ENCODE measurements at places on chromosomes 5 and 9.

DNA sequence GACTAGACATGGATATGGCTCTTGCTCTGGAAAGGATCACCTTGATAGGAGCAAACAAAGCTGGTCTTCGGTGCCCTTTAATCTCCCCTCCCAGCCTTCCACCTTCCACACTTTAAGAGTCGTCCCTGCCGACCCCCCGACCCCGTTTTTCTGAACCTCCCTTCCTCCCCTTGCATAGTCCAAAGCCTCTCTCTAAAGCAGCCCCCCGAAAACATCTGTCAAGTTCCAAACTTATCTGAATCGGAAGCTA, 423 bp upstream of the NUP214 start:
- no peak for DNase-seq

DNA sequence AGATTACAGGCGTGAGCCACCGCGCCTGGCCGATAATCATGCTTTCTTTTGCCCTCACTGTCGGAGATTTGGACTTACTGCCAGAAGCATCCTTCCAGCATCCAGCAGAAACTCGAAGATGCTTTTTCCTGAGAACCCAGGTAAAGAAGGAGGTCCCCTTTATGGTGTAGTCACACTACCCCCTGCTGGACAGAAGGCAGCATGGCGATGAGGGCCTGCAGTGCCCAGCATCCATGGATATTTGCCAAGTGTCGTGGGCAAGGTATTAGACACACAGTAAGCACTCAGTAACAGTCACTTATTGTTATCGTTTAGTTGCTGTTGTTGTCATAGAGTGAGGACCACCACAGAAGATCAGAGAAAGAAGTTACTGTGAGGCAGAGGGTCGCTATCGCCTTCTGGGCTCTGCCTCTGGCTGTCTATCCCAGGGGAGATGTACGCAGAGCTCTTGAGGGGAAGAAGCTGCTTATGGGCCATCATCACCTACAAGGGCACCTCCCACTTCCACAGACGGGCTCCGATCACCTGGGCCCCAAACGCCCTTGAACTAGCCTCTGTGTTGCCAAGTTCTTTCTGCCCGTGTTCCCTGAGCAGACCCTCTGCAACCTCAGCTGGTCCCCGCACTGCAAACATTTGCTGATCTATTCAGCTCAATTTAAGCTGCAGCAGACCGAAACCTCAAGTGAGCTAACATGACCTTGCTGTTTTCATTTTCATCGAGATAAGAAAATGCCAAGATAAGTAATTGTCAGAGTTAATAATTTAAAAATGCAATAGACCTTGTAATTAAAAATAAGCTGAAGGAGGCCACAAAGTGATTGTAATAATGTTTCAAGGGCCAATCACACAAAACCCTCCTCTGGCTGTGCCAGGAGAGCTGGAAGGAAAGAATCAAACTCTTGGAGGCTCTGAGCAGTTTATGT, 23.9 kb downstream of the C5orf15 start:
- no peak for DNase-seq

DNA sequence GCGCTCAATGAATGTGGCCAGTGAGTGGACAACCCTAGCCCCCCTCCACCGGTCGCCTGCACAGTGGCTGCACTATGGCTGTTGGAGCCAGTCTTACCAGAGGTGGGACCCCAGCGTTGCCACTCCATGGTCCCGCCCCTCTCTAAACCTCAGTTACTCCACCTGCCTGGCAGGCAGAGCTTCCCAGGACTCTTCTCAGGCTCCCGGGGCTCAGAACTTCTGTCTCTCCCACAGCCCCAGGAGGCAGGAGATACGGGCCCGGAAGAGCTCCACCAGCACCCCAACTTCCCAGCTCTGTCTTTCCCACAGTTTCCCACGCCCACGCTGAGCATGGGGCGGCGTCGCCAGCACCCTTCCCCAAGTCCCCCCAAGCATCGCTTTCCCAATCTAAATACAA, 975 bp downstream of the RASGEF1C start:
- DNase-seq: no peak

DNA sequence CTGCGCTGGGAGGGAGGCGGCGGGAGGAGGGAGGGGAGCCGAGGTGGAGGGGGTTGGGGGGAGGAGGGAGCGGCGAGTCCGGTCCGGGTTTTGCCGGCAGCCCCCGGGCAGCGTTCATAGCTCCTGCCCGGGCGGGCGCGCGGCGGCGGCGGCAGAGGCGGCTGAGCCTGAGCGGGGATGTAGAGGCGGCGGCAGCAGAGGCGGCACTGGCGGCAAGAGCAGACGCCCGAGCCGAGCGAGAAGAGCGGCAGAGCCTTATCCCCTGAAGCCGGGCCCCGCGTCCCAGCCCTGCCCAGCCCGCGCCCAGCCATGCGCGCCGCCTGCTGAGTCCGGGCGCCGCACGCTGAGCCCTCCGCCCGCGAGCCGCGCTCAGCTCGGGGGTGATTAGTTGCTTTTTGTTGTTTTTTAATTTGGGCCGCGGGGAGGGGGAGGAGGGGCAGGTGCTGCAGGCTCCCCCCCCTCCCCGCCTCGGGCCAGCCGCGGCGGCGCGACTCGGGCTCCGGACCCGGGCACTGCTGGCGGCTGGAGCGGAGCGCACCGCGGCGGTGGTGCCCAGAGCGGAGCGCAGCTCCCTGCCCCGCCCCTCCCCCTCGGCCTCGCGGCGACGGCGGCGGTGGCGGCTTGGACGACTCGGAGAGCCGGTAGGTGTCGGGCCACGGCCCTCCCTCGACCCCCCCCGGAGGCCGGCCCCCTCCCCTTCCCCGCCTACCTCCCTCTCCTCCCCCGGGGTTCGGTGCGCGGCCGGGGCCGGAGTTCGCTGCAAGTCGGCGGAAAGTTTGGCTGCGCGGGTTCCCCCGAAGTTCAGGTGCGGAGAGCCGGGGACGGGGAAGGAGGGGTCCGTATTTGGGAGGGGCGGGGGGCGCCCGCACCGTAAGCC, at the start of gene CXXC5:
Gene CXXC5, plus strand, starts transcription at position 145 of the 877 bp plus-strand sequence. CDS start 32,175 bp downstream, outside the sequence.
- no peak for DNase-seq

DNA sequence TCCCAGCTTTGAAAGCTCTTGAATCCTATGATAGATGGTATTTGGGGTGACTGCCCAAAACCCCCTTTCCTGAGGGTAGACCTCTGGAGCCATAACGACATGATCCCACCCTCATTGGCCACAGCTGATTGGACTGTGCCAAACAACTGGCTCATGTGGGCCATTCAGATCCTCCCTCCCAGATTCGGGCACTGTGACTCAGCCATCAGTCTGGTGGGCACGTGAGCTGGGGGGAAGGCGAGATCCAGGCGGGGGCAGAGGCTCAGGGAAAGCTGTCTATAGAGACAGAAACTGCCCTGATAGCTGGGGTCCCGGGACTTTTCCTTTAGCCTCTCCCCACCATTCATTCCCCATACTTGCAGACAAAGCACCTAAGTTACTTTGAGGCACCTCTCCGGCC, 15.1 kb upstream of the NCS1 start:
- DNase-seq: no peak

DNA sequence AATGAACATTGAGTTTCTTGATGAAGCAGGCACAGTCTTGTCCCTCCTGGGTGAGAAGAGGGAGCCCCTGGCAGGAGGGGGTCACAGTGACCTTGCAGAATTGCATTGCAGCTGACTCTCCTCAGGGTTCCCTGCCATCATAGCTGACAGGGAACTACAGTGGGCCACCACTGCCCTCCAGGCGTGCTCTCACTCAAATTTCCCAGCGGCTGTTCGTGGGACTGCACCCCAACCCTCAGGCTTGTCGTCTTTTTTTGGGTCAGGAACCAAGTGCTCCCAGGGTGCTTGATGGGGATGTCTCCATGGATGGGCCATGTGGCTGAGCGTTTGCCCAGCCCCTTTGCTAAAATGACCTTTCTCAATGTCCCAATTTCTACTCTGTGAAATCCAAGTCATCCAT, 215.8 kb downstream of the MELK start:
- DNase-seq: no peak

DNA sequence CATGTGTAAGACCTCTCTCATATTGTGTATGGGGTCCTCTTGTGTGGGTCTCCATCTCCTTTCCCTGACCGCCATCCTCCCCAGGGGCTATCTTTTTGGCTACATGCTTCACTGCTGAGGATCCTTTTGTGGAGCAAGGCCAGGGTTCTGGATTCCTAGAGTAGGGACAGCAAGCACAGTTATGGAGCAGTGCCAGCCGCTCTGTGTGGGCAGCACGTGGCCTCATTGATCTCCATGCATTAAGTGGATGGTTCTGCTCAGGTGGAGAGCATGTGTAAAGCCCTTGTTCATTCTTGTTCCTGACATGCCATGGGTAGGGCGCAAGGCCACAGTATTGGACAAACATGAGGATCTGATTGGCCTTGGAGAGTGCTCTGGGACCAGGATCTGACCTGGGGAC, 8.9 kb downstream of the PHF2 start:
- DNase-seq: no peak

GRCh38 chr5:181261320-181262049, 542 bp upstream of the TRIM52 start:
- DNase-seq: no peak

DNA sequence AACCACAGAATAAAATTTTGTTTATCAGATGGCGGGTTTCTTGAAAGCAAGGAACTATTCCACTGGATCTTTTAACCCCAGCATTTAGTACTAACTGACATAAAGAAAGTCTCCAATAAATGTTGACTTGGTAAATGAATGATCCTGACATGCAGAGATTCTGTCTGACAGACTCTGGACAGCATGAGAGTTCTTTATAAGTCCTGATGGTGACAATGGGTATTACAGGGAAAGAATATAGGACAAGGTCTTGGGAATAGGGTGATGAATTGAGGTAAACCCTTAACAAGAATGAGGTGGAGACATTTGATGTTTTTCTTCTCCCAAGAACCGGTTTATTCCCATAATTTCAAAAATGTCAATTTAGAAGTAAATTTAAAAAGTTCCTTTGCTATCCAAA, 453.9 kb downstream of the TUSC1 start:
- no peak for DNase-seq

DNA sequence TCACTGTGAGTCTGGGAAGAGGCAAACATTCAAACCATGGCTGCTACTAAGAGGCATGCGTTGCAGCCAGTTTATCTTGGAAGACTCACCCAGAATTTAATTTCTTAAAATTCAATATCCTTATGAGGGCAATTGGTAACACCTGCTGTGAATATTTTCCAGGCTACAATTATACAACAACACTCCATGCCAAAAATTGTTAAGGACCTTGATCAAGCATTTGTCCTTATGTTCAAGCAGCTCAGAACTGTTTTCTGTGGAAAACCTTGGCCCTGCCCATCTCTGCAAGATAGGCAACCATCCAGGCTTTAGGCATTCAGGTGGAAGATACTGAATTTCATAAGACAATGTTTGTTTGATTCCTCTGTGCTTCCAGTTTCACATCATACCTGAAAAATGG, 327.8 kb downstream of the FBXL7 start:
- no peak for DNase-seq

- no peak for DNase-seq
Observed at GRCh38 chr9:112043423-112043822, 131.7 kb downstream of the SUSD1 start.

DNA sequence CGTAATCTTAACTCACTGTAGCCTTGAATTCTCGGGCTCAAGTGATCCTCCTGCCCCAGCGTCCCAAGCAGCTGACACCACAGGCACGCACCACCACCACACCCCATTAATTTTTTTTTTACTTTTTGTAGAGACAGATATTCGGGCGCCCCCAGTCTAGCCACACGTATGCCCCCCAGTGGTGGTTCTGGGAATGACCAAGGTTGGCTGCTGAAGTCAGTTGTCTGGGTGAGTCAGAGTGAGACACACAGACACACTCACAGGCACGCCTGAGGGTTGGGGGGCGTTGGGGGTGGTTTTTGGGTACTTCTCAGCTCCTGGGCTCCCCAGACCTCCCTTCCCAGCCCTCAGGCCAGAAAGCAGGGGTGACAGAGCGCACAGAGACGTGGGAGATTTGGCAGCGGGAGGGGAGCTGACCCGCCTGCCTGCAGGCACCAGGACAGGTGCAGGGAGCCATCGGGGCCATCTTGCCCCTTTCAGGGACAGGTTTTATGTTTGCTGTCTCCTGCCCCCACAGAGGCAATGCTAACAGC, 4.2 kb upstream of the ENTPD8 start:
- DNase-seq: no peak

Measured in esophagus squamous epithelium (tissue), 5 donors.